ENCODE measurements at places on chromosomes 2 and 18.

GRCh38 chr2:238418999-238419546, 7.7 kb upstream of the ASB1 start:
- DNase-seq: no peak

DNA sequence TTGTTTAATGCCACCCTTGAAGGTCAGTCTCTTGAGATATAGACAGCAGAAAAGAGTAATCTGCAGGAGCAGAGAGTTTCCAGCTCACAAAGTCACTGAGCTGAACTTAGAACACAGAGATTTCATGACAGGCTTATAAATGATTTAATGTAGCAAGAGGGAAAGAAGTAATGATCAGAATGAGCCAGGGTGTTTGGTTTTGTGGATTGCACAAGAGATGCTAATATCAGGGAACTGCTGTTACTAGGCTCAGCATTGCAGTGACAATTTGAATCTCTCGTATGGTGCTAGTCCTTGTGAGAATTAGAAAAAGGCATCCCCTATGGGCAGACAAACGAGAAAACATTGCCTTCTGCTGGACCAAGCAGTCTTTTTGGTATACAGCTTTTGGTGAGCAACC, 61.7 kb upstream of the ITGB6 start:
- no peak for DNase-seq

DNA sequence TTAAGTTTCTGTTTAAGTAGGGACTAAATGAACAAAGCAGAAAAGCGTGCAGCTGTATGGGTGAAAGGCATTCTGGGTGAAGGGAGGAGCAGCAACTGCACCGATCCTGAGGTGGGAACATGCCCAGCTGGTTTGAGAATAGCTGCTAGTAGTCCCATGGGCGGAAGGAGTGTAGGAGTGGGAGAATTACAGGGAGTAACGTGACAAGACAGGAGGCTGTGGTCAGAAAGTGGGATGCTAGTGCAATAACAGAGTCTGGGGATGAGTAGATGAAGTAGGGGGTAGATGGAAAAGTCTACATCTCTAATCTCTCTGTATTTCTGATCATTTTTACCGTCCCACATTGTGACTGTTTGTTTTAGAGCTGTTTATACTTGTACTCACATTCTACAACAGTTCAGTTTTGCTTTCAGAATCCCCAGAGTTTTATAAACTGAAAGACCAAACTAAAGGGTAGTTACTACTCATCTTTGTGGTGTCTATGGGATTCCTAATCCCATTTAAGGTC, 118.9 kb downstream of the LCLAT1 start:
- DNase-seq: no peak

- DNase-seq: no peak
Measured at GRCh38 chr2:176566961-176567360, 297.7 kb downstream of the MTX2 start.

DNA sequence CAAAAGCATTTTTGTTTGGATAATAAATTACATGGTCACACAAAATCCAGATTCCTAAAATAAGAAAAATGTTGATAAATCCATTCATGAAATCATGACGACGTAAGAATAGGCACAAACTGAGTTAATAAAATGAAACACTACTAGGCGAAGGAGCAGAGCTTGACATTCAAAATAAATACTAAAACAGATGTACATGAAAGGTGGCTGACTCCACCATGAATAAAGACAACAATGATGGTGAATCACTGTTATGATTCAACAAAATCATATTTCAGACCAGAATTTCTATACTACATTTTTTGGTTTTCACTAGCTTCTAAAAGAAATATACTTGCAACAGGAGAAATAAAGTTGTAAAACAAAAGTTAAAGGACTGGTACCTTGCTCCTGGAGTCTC, 122.0 kb upstream of the RNU4ATAC start:
- no peak for DNase-seq

DNA sequence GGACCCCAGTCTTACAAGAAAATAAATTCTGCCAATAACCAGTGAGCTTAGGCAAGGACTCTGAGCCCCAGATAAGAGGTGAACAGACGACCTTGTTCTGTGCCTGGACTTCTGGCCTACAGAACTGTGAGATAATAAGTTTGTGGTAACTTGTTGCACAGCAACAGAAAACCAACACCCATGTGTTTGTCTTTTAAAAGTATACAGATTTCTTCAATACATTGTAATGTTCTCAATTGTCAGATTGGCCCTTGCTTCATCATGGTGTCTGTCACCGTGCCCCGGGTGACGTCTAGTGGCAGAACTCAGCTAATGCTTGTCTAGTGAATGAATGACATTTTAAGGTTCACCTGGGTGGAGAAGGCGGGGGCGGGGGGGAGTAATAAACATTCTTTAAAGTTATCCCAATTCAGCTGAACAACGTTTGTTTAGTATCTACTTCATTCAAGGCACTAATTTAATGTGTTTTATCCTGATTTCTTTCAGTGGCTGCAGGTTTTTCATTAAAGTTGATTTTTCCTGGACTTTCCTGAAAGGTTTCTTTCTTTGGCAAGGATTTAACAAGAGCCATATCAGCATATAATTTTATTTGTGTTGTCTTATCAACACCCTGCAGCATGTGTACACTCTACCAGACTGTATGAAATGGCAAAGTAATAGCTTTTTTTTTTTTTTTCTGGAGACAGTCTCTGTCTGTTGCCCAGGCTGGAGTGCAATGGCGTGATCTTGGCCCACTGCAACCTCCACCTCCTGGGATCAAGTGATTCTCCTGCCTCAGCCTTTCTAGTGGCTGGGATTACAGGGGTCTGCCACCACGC, 123.8 kb upstream of the DLX2 start:
- DNase-seq: no peak
